ENCODE measurements at places on chromosomes 16 and 17.

- DNase-seq: peak; percentile 71
These were observed 134.7 kb downstream of the ZNF778 start for GRCh38 chr16:89352091-89352681.

GRCh38 chr17:50872710-50873424 lies 6.7 kb upstream of the TOB1 start:
- peak; percentile 71 for DNase-seq

DNA sequence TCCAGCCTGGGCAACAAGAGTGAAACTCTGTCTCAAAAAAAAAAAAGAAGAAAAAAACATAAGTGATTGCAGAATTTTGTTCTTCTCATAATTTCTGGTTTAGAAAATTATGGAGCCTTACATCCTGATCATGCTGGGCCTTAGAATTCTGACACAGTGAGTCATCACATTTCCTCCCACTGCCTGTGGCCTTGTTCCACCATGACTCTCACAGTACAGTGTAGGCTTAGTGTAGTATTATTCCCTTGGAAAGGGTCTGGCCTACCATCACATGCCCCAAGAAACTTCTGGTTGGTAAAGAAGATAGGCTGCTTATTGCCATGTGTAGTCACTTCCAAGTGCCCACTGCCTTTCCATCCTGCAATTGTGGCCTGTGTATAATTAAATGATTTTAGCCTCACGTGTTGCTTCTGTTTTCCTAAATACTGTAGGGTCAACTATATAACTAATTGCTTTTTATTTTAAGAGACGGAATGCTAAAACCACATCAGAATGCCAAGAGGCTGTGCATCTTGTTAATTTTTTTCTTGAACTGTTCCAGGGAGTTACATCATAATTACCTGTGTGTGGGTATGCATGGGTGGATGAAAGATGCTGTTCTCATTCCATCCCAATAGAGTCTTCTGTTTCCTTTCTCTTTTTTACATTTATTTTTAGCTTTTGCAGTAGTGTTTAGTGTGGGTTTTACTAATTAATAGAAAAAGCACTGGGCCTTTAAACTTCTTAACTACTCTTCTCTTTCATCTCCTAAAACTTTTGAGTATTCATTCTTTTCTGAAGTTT lies 25.9 kb downstream of the OGFOD1 start:
- peak; percentile 76 for DNase-seq

GRCh38 chr17:59367657-59368045 lies 36.2 kb downstream of the YPEL2 start:
- DNase-seq: peak; percentile 28
